ENCODE measurements at places on chromosomes 4 and X.
A peak's percentile ranks its signal among the peaks of the same experiment; 100 is the strongest.

DNA sequence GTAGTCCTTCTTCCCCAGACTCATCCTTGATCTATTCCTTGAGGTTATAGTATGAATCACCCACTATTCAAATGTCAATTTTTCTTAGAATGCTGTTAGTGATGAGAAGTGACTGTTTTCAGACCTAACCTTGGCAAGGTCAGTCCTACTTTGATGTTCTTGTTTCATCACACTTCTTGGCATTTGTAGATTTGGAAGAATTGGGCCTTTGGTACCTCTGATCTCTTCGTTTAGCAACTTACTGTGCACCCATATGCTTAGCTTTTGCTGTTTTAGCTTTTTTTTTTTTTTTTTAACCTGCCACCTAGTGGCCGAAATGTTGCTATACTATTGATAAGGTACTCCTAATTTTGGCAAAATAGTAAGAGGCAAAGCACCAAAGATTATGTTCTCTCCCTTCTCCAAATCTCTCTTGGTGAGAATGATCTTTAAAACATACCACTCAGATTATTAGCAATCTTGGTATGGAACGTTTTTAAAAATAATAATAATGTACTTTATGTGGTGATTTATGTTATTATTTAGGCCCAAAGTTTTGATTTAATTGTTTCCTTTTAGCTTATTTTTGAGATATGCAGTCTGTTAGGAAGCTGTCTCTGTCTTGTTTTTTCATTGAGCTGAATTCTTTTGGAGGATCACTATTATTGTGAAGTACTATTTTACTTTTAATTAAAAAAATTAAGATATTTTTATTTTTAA, 16.6 kb downstream of the DCK start:
- DNase-seq: no peak

- DNase-seq: no peak
These were observed 19.1 kb upstream of the FRYL start for GRCh38 chr4:48799157-48799556.

GRCh38 chrX:78168065-78168464, 28.6 kb upstream of the TAF9B start:
- DNase-seq: no peak

- no peak for DNase-seq
These were observed 298.5 kb upstream of the BMP3 start for GRCh38 chr4:80732010-80732409.

GRCh38 chr4:184957446-184958115, 60.7 kb upstream of the HELT start:
- no peak for DNase-seq

DNA sequence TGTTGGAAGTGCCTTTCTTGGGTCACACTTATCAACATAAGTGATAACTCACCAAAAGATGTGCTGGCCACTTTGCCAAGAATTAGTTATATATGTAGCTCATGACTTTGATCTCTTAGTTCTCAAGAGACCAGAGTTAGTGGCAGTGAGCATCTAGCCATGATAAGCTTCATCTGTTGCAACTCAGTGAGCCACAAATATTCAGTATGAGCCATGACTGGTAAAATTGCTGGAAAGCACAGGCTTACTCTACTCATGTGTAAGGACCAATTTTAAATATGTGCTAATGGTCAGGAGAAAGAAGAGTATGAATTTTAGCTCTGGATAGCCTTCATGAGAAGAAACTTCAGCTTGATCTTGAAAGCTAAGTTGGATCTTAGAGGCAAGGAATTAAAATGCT, 59.4 kb upstream of the TLL1 start:
- no peak for DNase-seq

GRCh38 chrX:6849716-6850414, 297.6 kb upstream of the STS start:
- DNase-seq: no peak

- no peak for DNase-seq
These were observed 333.3 kb downstream of the PCDH7 start for GRCh38 chr4:31053451-31053850.

GRCh38 chrX:78139160-78140123, at the start of gene TAF9B:
TAF9B (minus strand) TSS chrX:78139650; CDS start chrX:78139611, 39 bp downstream.
- peak; percentile 67 for DNase-seq

DNA sequence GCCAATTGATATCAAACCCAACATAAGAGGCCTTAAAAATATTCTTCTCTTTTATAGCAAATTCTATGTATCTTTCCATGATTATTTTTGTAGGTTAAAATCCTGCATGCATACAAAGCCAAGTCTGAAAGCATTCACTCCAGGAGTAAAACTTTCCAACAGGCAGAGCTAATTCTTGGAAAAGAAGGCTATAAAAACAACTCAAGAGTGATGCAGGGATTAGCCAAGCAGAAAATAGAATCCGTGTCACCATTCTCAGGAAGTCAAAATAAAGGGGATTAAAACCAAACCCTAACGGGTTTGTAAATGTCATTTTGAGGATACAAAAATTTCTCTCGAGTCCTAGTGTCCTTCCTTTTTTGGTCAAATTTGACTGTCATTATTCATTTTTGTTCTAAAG, 412.4 kb downstream of the DMD start:
- no peak for DNase-seq

GRCh38 chrX:153869473-153870287, 16.3 kb downstream of the L1CAM start:
- DNase-seq: no peak

GRCh38 chrX:44042751-44043150, 69.6 kb upstream of the NDP start:
- no peak for DNase-seq

GRCh38 chr4:24472514-24473308, 111.6 kb downstream of the DHX15 start:
- peak; percentile 59 for DNase-seq

GRCh38 chr4:26611885-26612284, 28.0 kb downstream of the TBC1D19 start:
- DNase-seq: no peak

DNA sequence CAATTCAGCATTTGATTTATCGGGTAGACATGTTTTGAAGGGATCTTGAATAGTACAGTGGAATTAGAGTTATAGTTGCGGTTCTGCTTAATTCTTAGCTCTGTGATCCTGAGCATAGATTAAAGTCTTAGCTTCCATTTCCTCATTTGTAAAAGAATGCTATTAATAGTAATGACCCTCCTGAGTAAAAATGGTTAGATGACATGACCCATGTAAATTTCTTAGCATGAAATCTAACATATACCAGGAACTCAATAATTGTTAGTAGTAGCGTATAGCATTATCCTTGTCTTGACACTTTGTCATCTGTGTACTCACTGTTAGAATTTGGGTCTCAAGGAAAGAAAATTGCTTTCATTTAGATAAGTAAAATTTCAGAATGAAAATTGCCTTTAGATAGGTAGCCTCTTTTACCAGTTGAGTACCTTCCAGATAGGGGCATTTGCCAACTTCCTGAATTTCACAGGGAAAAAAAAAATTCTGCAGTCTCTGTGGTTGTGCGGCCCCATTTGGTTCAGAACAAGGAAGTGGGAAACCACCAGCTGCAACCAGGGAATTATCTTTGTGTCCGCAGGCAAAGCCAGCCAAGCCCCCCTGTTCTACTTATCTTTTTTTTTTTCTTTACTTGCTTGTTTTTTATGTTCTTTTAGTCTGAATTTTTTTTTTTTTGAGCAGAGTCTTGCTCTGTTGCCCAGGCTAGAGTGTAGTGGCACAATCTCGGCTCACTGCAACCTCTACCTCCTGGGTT, 86.9 kb downstream of the TMEM164 start:
- no peak for DNase-seq

DNA sequence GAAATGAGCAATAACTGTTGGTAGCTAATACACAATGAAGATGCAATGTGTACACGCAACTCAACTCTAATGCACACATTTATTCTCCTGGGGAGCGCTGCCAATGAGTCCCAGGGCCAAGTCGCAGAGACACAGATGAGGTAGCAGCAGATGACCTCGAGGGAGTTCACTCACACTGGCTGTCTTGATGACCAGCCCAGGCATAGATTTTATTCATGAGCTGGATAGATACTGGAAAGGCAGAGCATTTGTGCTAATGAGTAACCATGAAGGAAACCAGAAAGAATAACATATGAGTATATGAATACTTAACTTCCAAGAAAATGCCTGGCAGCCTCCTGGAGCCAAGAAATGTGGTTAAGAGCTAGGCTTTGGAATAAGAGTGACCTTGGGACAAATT, 42.3 kb downstream of the RASL11B start:
- DNase-seq: no peak

DNA sequence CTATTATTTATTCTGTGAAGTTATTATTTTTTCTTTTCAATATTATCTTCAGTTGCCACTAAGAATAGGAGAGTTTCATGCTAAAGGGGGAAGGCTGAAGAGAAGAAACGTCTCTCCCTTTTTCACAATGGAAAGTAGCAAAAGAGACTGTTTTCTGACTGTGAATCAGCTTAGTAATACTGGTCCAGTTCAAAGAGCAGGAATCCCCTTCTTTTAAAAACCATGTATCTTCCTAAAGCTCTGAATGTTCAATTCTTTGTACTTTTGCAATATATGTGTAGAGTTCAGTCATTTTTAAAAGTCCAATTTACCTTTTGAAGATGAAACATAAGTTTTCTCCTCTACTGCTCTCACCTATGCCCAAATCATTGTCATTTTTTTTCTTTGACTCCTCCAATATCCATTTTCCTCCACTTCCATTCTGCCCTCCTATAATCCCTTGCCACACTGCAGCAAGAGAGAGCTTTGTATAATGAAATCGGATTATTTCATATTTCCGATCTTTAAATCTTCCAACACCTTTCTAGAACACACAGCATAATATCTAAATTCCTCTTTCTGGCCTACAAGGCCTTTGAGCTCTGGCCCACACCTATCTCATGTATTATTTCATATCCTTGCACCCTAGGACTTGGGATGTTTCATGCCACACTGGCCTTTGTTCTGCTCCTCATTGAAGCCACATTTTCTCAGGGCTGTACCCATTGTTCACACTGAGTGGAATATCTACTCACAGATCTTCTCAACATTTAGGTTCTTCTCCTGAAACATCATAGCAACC, 195.3 kb downstream of the CAMK2D start:
- no peak for DNase-seq

GRCh38 chr4:83819582-83819981, 283.7 kb downstream of the GPAT3 start:
- no peak for DNase-seq

DNA sequence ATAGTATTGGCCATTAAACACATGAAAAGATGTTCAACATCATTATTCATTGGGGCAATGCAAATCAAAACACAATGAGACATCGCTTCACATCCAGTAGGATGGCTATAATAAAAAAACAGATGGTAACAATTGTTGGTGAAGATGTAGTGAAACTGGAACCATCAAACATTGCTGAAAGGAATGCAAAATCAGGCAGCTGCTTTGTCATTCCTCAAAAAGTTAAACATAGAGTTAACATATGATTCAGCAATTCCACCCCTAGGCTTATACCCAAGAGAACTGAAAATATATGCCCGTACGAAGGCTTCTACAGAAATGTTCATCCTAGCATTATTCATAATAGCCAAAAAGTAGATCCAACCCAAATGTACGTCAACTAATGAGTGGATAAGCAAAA, 144.0 kb upstream of the NAP1L5 start:
- no peak for DNase-seq

DNA sequence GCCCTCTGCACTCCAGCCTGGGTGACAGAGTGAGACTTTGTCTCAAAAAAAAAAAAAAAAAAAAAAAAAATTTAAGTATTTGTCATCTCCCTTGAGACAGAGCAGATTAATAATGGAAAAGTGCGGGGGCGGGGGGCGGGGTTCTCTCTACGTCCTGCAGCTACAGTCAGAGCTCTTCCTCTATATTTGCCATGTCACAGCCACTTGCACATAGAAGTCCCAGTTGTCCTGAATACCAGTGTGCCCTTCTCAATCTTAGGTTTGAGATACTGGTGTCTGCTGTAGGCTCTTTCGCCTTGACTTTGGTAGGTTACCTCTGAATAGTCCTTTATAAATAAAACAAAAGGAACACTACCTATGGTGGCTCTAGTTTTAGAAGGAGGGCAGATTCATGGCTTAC, 237.8 kb upstream of the PGRMC2 start:
- no peak for DNase-seq

DNA sequence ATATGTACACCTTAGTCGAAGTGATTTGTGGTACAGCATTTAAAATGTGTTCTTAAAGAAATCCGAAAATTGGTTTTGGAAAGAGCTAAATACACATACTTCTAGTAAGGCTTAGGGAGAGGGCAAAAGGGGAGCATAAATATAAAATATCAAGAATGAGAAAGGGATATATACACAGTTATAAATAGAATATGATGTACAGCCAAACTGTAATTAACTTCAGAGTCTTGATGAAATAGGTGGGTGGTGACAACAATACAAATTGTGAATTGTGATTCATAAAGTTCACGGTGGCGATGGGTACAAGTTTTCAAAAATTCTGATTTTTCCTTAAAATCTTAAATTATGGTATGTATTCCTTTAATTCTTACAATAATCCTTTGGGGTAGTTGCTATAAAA, 62.2 kb downstream of the KDM6A start:
- DNase-seq: no peak

DNA sequence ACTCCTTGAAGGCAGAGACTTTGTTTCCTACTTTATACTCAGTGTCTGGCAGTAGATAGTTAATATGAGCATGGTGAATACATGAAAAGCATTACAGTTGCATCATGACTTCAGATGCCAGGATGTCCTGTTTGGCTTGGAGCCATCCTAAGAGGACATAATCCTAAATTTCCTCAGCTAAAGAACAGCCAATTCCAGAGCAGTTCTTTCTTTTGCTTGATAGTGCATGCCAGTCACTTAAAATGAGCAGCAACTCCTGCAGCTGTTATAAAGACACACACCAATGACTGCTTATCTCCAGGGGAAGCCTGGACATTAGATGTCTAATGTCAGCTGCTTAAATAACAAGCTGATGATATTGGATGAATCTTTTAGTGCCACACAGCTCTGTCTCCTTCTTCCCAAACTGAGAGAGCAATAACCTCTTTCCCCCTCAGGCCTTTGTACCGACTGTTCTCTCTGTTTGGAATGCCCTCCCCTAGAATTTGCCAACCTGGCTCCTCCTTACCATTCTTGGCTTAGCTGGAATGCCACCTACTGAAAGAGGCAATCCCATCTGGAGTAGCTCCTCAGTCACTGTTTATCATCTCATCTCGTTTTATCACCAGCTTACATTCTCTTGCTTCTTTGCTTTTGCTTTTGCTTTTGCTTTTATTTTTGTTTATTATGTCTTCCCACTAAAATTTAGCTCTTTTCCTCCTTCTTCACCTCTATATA, 100.8 kb upstream of the USP38 start:
- no peak for DNase-seq

All from nucleus accumbens (tissue), 56 donors.